ENCODE measurements at places on chromosomes 7 and 10. TPM values are rescaled to one million over a fixed set of nuclear protein-coding genes. Genes with fewer than 3 reads are reported as not detected.

The SPOCK2 gene
- 8.6 TPM for total RNA-seq

GRCh38 chr10:71974489-71975021 is 10.4 kb downstream of the CHST3 start:
- no peak for DNase-seq

DNA sequence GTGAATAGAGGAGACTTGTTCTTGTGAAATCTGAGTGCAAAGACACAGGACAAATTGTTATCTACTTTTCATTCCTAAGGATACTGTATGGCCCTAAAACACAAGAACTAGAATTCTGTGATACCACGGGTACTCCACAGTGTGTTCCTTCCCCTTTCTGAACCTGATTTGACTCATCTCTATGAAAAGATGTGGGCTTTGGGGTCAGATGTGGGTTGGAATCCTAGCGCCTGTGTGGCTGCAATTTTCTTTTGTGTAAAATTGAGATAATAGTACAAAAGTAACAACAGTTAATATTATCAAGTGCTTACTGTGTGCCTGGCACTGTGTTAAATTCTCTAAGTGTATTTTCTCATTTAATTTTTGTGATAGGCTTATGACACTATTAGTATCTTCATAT is 8.1 kb downstream of the SRGN start:
- no peak for DNase-seq

The BTBD16 gene
- total RNA-seq = not detected

The PLEKHS1 gene
- not detected for total RNA-seq

DNA sequence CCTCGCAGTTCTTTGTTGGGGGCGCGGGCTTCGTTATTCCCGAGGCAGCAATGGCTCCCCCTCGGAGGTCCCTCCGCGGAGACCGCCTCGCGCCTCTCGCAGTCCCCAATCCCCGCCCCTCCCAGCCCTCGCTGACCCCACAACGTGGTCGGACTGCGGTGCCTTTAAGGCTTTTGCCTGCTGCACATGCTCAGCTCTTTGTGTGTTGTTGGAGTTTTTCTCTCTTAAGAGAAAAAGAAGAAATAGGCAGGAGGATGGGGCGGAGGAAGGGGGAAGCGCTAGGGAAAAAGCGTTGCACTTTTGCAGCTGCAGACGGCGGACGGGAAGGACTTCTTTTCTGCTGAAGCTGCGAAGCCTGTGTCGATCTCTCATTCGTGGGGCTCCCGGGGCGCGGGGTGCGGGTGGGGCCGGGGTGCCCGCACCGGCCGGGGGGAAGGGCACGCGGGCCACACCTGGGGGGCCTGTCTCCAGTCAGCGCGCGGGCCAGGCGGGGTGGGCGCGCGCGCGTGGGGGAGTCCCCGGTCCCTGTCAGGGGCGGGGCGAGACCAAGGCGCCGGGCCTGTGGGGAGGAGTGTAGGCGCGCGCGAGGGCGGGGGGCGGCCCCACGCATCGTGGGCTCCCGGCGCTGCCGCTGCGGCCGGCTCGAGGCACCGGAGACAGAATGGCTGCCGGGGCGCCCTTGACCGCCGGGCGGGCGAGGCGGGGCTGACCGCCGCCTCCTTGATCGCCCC is 445 bp upstream of the ATRNL1 start:
- no peak for DNase-seq

The NPSR1 gene
- total RNA-seq = not detected

DNA sequence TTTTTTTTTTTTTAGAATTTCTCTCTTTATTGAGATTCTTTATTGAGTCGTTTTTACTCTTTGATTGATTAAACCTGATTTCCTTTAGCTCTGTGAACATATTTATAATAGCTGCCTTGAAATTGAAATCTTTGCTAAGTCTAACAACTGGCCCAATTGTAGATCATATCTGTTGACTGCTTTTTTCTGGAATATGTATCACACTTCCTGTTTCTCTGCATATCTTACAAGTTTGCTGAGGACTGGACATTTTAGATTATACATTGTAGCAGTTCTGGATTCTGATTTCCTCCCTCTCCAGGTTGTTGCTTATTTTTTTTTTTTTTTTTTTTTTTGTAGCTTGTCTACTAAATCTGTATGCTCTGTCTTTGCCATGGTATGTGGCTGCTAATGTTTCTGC is 56.3 kb downstream of the PRKAR2B start:
- no peak for DNase-seq

GRCh38 chr7:156379324-156380070 is 261.1 kb upstream of the RNF32 start:
- no peak for DNase-seq

DNA sequence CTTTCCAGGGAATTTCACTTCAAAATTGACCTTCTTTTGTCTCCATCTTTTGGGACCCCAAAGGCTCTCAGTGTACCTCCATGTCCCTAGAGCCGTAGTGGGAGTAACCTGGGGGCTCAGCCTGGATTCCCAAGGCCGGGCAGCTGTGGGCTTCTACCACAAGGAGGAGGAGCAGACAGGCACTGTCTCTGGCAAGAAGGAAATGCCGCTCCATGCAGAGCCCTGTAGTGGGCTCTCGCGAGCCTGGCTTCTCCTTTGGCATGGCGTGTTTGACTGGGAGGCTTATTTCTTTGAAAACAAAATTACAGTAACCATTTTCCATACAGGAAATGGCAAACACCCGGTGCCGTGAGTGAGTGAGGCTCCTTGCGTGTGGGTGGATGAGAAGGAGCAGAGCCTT is 76.8 kb upstream of the FAM180A start:
- no peak for DNase-seq

The HOXA4 gene
- not detected for total RNA-seq

- DNase-seq = no peak
Observed at GRCh38 chr10:21519941-21520436, 5.5 kb downstream of the SKIDA1 start.

GRCh38 chr10:33276282-33276923 is 58.1 kb downstream of the NRP1 start:
- DNase-seq = no peak

DNA sequence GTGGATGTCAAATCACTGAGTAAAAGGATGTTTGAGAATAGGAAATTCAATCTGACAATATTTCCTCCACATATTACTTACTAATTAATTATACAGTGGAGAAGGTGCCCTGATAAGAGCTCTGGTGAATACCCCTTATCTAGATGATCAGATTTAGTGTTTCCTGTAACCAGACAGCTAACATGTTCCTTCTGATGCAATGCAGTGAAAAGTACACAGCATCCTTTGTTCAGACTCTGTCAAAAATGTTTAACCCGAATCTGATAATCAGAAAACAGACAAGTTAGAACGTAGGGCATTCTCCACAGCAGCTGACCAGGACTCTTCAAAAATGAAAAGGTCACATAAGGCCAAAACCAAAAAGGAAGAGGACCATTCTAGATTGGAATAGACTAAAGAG is 46.2 kb downstream of the WDR11 start:
- DNase-seq = no peak

The FKBP6 gene
- total RNA-seq = not detected

GRCh38 chr10:24784061-24784460 is 60.4 kb upstream of the ARHGAP21 start:
- DNase-seq = no peak

DNA sequence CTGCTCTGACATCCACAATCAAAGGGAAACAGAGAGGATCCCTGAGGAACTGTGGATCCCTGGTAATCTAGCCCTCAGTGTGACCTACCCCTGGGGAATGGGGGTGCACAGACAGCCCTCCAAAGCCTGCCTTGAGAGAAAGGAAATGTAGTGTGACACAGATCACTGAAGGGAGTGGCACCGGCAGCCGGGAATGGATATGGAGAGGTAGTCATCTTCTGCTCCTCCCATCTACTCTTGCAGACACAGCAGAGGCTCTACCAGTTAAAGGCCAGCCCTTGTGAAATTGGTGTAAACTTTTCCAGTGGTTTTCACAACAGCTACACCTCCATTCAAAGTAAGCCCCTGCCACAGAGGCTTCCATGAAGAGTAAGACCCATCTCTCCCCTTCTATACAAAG is 144.4 kb downstream of the PCDH15 start:
- no peak for DNase-seq

- no peak for DNase-seq
Observed at GRCh38 chr7:131970602-131971001, 414.2 kb upstream of the PODXL start.

Data from left ventricle myocardium inferior (tissue), 1 donor.